ENCODE measurements at places on chromosomes 4 and X.

GRCh38 chr4:40621592-40622512 is 7.8 kb downstream of the RBM47 start:
- peak; percentile 80 for DNase-seq

GRCh38 chrX:109871121-109871888 is 131.6 kb upstream of the TMEM164 start:
- no peak for DNase-seq

- no peak for DNase-seq
Observed at GRCh38 chrX:29071525-29072320, 484.5 kb downstream of the IL1RAPL1 start.

DNA sequence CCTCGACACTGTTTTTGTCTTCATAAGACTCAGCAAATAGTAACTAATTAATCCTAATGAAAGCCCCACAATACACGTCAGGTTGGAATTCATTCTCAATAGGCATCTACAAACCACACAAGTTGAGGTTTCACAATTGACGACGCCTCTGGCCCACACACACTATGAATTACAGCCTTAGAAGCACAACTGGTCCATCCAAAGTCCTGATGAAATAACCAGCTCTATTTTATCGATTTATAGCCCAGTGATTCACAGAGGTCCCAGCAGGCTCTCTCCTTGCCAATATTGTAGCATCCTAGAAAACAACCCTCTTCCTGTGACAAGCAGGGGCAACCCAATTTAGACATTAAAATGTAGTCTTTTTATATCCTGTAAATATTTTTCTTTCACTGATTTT is 112.1 kb downstream of the NR3C2 start:
- DNase-seq: no peak

DNA sequence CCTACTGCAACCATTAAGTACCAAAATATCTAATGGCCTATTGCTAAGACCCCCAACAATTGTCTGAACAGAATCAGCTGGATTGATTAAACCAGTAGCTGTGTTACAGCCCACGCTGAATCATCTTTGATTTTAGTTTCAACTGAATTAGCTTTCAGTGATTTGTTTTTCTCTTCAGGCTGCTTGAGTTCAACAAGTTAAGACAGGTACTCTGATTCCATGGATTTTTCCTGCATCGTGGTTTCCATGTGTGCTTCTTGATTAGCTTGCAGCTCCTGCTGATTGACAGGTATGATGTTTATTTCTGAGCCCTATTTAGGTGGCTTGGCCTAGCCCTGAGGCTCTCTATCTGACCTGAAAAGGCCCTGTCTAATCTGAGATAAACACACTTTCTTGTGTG is 91.3 kb downstream of the GUCY2F start:
- DNase-seq: no peak

DNA sequence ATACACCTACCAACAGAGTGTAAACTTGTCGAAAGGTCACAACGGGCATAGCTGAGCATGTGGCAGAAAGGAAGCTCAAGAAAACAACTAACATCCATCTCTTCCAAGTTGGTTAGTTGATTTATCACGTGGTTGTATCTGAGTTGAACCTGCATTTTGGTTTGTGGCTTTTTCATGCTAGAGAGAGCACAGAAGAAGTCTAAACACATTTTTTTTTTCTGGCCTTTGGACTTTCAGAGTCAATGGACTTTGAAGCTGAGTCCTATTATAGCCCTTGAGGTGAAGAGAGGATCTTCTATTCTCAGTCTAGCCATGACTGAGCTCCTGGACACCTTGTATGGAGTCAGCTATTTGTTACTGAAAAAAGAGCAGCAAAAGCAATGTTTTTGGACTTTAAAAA is 150.6 kb upstream of the TRPC5 start:
- no peak for DNase-seq

DNA sequence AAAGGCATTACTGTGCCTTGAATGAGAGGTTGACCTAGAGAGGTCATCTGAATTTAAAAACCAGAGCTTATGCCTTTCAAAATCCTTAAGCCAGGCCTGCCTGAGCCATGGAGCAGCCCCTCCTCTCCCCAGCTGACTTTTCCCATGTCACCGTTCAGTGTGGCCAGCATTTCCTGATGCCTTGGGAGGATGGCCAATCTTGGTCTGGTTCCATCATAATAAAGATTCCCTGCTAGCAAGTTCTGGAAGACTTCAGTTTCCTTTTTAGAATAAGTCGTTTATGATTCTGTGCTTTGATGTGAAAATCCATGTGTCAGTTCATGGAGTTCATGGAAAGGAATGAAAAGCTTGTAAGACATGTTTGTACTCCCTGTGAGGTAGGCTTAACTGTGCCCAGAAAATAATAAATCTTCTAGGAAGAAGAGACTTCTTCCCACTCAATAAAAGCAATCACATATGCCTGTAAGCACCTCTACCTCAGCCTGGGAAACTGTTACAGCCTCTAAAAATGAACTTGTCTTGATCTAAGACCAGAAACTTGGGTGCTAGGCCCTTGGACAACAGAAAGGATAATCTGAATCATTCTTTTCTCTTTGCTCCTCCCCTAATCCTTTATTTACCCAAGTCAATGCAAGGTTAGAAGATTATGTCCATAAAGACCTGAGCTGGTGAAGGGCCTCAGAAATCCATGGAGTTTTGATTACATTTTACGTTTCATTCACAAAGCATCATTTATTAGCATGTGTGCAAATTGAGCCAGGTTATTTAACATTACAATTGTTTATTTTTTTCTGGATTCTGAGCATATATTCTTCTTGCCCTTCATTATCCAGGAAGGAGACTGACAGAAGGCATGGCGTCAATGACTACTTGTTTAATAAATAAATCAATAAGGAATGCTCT is 84.0 kb upstream of the TBC1D9 start:
- DNase-seq: no peak

GRCh38 chrX:44305921-44306320 is 37.6 kb downstream of the EFHC2 start:
- no peak for DNase-seq

- peak; percentile 19 for DNase-seq
Observed at GRCh38 chrX:153226344-153227185, 47.5 kb downstream of the MAGEA1 start.

DNA sequence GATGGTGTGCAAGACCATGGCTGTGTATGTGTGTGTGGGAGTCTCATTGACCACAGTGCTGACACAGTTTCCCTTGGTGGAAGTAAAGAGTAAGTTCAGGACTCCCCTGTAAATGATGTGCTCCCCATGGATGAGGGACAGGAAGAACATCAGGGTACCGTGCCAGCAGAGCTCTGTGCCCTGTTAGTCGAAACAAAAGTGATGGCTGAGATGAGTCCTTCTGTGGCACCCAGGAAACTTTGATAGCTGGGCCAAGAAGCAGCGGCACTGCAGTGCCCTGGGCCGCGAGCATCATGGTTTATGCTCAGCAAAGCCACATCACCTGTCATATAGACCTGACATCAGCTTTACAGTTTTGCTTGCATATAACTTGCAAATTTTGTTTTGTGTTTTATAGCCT is 61.4 kb upstream of the CLDN34 start:
- DNase-seq: no peak

GRCh38 chr4:18366892-18367291 is 345.3 kb upstream of the LCORL start:
- DNase-seq: no peak

DNA sequence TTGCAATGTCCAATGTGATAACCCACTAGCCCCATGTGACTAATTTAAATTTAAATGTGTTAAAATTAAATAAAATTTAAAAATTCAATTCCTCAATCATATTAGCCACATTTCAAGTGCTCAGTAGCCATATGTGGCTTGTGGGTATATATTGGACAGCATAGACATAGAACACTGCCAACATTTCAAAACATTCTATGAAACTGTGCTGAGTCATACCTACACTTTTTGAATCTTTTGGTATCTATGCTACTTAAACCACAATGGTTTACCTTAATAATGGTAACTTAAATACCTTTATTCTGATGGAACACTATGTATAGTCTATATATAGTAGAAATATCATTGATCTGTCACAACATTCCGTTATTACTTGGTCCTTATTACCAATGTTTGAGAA is 223.4 kb upstream of the ATOH1 start:
- DNase-seq: no peak

GRCh38 chr4:179709961-179710624 is 2267.9 kb upstream of the AGA start:
- DNase-seq: no peak

DNA sequence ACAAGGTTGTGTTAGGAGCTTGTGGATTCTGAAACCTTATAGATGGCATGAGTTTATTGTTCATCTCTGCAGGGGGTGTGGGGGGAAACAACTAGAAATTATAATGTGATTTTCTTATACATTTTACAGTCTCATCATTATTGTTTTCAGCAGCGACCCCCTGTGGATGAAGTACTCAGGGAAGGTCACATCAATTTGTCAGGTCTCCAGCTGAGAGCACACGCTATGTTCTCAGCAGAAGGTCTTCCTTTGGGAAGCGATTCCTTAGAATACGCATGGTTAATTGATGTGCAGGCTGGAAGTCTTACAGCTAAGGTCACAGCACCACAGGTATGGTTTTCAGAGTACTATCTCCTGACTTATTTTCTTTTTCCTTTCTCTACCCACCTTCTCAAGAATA is 72.2 kb downstream of the BLTP1 start:
- DNase-seq: no peak

DNA sequence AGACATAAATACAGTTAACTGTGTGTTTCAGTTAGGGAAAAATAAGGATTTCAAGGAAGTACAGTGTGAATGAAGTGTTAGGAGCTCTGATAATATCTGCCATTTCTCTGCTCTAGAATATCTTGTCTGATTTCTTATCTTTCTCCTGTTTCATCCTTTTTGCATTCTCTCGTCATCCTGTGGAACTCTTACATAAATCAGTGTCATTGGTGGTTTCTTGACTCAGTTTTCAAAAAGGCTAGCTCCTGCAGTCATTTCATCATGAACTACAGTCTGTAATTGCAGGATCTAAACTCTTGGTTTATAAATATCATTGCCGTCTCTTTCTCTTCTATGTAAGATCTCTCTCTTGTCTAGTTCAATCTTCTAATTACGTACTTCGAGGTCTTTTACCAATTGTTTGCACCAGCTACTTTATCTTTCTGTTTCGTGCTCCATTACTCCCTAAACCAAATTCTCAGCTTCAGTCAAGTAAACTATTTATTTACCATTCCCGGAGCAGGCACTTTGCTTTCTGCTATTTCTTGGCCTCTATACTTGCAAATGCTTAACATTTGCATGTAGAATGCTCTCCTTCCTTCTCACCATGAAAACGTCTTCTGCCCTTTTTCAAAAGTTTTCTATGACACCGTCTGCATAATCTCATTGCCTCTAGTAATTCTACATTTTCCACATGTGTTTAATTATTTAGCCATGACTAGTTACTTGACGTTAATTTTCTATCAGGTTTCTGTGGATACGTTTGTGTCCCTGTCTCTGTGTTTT is 294.0 kb downstream of the TENM3 start:
- DNase-seq: no peak

GRCh38 chrX:17361620-17362019 is 13.4 kb upstream of the NHS start:
- no peak for DNase-seq

Data from tibial artery (tissue), 4 donors.